ENCODE measurements at places on chromosomes 12 and 14. TPM values are rescaled to one million over a fixed set of nuclear protein-coding genes. Genes with fewer than 3 reads are reported as not detected.

Gene GAS2L3
- 5.3 TPM for total RNA-seq

DNA sequence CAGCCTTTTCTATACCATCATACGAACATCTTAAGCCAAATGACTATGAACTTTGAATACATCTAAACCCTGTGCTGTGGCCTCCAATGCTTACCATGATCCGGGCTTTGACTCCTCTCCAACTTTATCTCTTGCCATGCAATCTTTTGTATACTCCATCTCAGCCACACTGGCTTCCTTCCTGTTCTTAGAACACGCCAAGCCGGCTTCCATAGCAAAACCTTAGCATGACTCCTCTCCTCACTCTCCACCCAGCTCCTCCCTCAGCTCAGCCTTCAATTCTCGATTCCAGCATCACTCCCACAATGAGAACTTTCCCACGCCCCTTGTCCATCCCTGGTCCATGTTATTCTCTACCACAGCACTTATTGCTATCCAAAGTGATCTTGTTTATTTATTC lies 228.3 kb downstream of the NTF3 start:
- no peak for DNase-seq

Gene PAH
- not detected for total RNA-seq

Gene PRORP
- 38.4 TPM for total RNA-seq

GRCh38 chr12:97630356-97630755 lies 167.8 kb downstream of the RMST start:
- DNase-seq: no peak

- no peak for DNase-seq
Measured at GRCh38 chr12:71848212-71848611, 8.7 kb downstream of the TBC1D15 start.

GRCh38 chr12:57057067-57057751 lies 7.3 kb upstream of the MYO1A start:
- DNase-seq: no peak

DNA sequence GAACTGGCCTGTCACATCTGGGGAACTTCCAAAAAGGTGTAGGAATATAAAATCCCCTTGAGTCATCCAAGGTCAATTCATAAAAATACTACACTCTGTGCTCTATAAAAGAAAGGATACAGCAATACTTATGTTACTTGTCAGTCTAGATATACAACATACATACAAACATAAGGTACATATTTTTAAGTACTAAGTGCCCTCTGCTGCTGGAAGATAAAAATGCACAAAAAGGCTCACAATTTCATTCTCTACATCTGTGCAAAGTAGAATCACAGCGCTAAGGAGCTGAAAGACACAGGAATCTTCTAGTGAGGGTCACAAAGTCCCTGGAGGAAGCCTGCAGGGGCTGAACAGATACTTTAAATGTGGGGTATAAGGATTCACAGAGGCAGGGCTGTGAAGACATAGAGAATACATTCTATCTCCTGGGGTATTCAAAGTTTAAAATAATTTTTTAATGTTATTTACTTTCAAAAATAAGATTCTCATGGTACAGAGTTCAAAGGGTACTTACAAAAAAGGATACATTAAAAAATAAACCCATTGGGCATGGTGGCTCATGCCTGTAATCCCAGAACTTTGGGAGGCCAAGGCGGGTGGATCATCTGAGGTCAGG lies 10.2 kb upstream of the GOLGA5 start:
- peak; percentile 62 for DNase-seq

- DNase-seq: no peak
Measured at GRCh38 chr12:104909761-104910160, 48.3 kb downstream of the SLC41A2 start.

GRCh38 chr12:53924521-53925405 lies 13.9 kb upstream of the HOXC13 start:
- DNase-seq: no peak

DNA sequence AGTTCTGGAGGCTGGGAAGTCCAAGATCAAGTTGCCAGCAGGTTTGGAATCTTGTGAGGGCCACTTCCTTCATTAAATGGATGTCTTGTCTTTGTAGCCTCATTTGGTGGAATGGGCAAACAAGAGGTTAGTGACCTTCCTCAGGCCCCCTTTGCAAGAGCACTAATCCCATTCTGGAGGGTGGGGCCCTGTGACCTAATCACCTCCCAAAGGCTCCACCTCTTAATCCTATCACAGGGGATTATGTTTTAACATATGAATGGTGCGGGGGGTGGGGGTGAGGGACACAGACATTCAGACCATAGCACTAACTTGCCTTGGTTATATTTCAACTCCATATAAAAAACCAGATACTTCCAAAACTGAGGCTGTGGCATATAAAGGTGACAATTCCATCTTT lies 59.9 kb upstream of the PPP4R3A start:
- DNase-seq: no peak

GRCh38 chr12:23221066-23221465 lies 596.1 kb downstream of the ETNK1 start:
- DNase-seq: no peak

GRCh38 chr12:83985084-83985483 lies 927.5 kb downstream of the SLC6A15 start:
- no peak for DNase-seq

Gene RNASE2
- not detected for total RNA-seq

Gene LMO3
- 50.6 TPM for total RNA-seq

- peak; percentile 46 for DNase-seq
Measured at GRCh38 chr12:77830583-77831351, at the start of gene NAV3. NAV3 (plus strand) TSS chr12:77830894; CDS start chr12:77831462, 568 bp downstream.

Gene CD9
- 22.7 TPM for total RNA-seq

GRCh38 chr12:67426067-67426466 lies 156.9 kb downstream of the CAND1 start:
- peak; percentile 70 for DNase-seq

GRCh38 chr12:28036940-28037339 lies 64.4 kb upstream of the PTHLH start:
- DNase-seq: no peak

GRCh38 chr14:34233619-34234018 lies 228.4 kb downstream of the SPTSSA start:
- peak; percentile 64 for DNase-seq

DNA sequence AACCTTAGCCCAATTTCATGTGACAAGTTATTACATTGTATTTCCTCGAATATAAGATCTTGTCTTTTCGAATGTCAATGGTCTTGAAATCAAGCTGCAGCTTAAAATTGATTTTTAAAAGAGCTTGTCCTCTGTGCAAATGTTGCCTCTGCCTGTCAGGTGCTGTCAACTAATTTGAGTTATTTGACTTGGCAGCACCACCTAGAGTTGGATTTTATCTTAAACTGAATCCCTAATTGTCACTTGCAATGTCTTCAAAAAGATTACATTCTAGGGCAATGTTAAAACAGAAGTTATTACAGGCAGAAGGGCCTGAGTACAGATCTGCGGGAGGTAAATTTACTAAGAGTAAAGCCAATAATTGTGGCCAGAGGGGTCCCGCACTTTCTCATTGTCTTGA lies 26.2 kb upstream of the TUNAR start:
- no peak for DNase-seq

Gene PLCZ1
- not detected for total RNA-seq

GRCh38 chr12:48029491-48030172 lies 25.4 kb upstream of the COL2A1 start:
- no peak for DNase-seq

Gene NPAS3
- 0.10 TPM for total RNA-seq

DNA sequence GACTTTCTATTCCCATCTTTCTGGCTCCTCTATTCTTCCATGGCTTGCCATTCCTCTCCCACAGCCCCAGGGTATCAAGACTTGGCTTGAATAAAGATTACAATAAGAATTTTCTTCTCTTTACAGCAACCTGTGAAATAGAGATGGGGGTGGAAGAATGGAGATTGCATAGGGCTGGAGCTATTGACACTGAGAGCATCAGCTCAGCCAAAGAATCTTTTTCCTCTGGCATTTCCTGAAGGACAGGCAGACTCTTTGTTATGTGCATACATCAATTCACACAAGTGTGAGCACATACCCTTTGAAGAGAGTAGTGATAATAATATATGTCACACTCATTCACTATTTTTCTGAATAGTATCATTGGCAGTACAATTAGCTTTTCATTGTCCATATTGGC lies 4.7 kb downstream of the RNASE11 start:
- no peak for DNase-seq

Measured in myocyte (in vitro differentiated cells).